ENCODE measurements at places on chromosomes 3 and 15.

DNA sequence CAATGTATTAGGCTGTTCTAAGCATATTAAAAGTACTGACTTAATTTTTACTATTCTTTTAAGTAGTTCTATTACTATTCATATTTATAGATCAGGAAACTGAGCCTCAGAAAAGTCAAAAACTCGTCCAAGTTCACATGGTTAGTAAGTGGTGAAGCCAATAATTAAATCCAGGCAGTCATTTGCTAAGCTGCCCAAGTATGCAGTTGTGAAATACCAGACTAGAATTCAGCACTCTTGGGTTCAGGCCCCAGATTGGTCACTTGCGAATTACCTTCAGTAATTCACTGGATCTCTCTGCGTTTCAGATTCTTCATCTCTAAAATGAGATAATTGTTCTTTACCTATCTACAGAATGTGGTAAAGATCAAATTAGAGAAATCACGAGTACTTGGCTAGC, 161.9 kb upstream of the CADPS start:
- no peak for DNase-seq

- no peak for DNase-seq
These were observed 34.6 kb downstream of the PDCD10 start for GRCh38 chr3:167700046-167700445.

- no peak for DNase-seq
These were observed 12.7 kb upstream of the CFAP91 start for GRCh38 chr3:119690043-119690656.

DNA sequence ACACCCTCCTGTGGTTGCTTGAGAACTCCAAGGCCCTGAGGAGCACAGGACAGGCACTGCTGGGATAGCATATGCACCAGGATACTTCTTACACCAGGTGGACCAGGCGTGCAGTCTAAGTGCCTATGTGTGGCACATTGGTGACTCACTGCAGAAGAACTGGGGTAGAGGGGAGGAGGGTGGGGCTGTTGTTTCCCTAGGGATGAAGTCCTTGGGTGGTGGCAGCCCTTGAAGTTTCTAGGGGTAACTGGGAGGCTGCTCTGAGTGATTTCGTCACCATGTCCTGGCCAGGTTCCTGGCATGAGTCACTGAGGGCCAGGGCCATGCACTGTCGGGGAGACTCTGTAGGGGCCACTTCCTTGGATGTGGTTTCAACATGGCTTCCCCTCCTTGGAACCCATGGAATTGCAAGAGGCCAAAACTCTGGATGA, 15.9 kb downstream of the MYZAP start:
- no peak for DNase-seq

- DNase-seq = no peak
These were observed 943.2 kb downstream of the MCTP2 start for GRCh38 chr15:95174301-95175259.

Data from activated CD4-positive, CD25-positive, alpha-beta regulatory T cell (primary cell).